GOT3 (cell line): ENCODE measurements at places on chromosomes 6 and 20.

DNA sequence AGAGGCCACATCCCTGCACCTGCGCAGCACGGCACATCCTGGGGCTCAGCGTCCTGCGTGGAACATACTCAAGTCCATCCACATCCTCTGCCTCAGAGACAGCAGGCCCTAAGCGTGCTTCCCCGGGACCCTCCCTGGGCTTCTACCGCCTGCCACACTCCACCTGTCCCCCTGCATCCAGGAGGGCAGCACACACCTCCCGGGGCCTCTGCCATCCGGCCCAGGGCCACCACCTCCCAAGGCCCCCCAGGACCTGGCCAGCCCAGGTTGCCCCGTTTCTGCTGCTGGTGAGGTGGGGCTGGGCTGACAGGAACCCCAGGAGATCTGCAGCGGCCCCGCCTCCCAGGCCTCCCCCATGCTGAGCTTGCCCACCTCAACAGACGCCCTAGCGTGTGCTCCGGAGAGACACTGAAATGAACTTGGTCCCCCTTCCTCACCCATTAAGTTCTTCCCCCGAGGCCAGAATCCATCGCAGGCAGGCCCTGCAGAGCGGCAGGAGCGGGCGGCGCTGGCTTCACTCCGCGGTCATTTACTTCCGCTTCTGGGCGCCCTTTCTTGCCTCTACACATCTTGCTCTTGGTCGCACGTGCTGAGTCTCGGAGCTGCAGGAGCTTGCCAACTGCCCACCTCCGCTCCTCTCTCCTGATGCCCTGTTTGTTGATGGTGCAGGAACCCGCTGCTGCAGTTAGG lies 235.3 kb downstream of the TAF4 start:
- no peak for DNase-seq

GRCh38 chr6:37104824-37105147 lies 65.2 kb upstream of the PIM1 start:
- no peak for DNase-seq

GRCh38 chr20:56223352-56223751 lies 25.2 kb upstream of the MC3R start:
- no peak for DNase-seq

- DNase-seq = no peak
Observed at GRCh38 chr20:41063442-41063841, 34.8 kb downstream of the TOP1 start.

DNA sequence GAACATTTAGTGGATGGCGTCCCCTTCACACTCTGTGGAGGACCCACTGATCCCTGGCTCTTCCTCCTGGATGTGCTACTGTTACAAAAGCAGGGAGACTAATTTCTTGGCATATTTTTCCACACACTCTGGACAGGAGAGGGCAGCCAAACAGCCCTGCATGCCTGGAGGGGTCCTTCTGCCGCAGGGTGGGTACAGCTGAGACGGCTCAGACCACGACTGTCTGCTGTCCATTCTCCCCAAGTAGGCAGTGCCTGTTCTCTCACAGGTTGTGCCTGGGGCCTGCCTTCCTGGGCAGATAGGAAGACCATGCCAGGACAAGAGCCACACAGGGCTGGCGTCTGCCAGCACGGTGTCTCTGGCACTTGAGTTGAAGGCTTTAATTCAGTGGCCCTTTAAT lies 260.1 kb downstream of the FOXC1 start:
- DNase-seq = no peak

GRCh38 chr6:21666201-21666691 lies 72.7 kb downstream of the SOX4 start:
- no peak for DNase-seq

DNA sequence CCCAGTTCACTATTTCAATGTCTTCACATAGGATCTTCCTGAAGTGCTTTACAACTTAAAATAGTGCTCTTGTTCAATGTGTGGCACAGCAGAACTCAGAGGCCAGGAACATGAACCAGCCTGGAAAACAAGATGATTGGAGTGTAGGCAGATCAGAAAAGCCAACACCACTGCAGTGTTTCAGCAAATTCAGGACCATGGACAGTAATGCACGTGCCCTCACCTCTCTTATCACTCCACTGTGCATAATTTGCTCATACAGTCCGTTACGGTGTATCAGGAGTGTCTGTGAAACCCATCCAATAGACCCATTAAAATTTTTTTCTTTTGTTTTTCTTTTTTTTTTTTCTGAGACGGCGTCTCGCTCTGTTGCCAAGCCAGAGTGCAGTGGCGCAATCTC lies 27.6 kb upstream of the HACE1 start:
- DNase-seq = no peak

DNA sequence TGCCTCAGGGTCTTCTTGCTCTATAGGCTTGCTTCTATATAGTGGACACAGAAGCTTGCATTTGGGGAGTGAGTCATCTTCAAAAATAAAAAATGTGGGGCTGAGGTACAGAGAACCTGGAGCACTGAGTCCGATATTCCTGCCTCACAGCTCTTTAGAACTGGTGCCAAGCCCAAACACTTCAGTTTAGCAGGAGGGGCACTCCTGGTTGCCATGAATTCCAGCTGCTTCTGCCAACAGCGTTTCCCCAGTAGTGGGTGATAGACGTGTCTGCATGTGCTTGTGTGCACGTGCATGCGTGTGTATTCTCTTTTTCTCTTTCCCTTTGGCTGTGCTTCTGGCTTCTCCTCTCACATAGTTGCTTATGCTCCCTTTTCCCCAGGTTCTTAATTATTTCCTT lies 11.9 kb downstream of the DNPH1 start:
- no peak for DNase-seq

- no peak for DNase-seq
Observed at GRCh38 chr20:1210501-1210900, 7.2 kb downstream of the C20orf202 start.

GRCh38 chr20:53847139-53847836 lies 223.1 kb downstream of the BCAS1 start:
- no peak for DNase-seq

- DNase-seq = no peak
Observed at GRCh38 chr6:42787063-42787472, 5.2 kb downstream of the BICRAL start.

- DNase-seq = no peak
Observed at GRCh38 chr6:127514773-127515227, 4.3 kb downstream of the MTCL3 start.

- no peak for DNase-seq
Observed at GRCh38 chr6:8082954-8083858, 19.0 kb upstream of the BLOC1S5 start.

- DNase-seq = no peak
Observed at GRCh38 chr20:46331611-46332361, 23.5 kb upstream of the CDH22 start.

- no peak for DNase-seq
Observed at GRCh38 chr6:158697811-158698210, 48.0 kb downstream of the SYTL3 start.

DNA sequence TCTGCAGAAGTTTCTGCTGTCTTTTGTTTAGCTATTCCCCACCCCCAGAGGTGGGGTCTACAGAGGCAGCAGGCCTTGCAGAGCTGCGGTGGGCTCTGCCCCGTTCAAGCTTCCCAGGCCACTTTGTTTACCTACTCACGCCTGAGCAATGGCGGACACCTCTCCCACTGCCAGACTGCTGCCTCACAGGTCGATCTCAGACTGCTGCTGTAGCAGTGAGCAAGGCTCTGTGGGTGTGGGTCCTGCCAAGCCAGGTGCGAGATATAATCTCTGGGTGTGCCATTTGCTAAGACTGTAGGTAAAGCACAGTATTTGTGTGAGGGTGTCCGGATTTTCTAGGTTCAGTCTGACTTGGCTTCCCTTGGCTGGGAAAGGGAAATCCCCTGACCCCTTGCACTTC lies 23.6 kb upstream of the ZNF337 start:
- DNase-seq = no peak

DNA sequence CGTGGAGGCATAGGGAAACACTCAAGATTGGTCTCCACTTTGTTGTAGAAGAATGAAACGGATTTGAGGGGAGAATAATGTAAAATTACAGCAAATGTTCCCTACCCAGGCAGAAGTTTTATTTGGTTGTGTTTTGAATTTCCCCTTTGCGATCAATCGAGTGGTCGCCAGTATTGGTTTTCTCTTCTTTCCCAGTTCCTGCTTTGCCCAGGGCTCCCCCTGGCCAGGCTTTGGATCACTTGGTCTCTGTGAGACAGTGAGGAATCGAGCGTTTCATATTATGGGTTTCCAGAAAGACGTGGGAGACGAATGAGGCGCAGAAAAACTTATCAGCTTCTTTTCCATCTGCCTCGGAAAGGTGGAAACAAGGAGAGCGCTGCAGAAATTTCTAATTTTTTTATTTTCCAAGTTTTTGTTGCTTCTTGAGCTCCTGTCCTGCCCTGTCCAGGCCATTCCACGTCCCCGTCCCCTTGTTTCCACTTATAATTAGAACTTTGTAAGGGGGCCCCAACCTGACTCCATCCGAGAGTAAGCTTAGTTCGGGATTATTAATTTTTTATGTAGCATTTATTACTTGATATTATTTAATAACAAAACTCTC lies 7.5 kb upstream of the TBX18 start:
- no peak for DNase-seq

GRCh38 chr20:9500121-9500520 lies 14.3 kb upstream of the LAMP5 start:
- DNase-seq = no peak

GRCh38 chr20:22526512-22527012 lies 57.8 kb downstream of the FOXA2 start:
- DNase-seq = no peak

GRCh38 chr6:13098793-13099570 lies 229.4 kb downstream of the TBC1D7 start:
- no peak for DNase-seq

GRCh38 chr6:4039348-4039747 lies 39.6 kb downstream of the FAM217A start:
- DNase-seq = no peak

GRCh38 chr20:56249956-56250355 lies 1.4 kb downstream of the MC3R start:
- no peak for DNase-seq

DNA sequence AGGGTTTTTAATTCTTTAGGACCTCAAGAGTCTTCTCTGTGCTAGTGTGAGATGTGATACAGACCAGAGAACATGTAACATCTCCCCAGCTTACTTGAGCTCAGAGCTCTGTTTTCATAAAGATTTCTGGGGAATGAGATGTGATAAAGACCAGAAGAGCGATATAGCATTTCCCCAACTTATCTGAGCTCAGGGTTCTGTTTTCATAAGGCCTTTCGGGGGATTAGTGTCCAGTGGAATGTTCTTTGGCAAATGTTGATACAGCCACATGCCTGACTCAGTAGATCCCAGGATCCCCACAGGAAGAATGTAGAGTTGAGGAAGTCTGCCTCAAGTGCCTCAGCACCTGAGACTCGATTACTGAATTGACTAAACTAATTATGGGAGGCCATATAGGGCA lies 18.7 kb upstream of the TOP1 start:
- DNase-seq = no peak

GRCh38 chr20:41304424-41305079 lies 13.0 kb downstream of the ZHX3 start:
- no peak for DNase-seq

GRCh38 chr6:48389146-48390043 lies 278.4 kb upstream of the PTCHD4 start:
- DNase-seq = no peak

- DNase-seq = no peak
Observed at GRCh38 chr6:129543981-129544380, 166.0 kb downstream of the ARHGAP18 start.

GRCh38 chr6:116419069-116419786 lies 41.9 kb upstream of the CALHM6 start:
- DNase-seq = no peak

DNA sequence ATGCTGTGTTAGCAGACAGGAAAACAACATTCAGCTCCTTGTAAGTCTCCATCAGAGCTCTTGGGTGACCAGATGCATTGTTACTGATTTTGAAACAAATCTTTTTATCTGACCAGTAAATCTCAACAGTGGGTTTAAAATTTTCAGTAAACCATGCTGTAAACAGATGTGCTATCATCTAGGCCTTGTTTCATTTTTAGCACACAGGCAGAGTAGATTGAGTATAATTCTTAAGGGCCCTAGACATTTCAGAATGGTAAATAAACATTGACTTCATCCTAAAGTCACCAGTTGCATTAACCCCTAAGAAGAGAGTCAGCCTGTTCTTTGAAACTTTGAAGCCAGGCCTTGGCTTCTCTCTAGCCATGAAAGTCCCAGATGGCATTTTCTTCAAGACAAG lies 237.2 kb upstream of the BMP2 start:
- DNase-seq = no peak
